ENCODE measurements at places on chromosomes 1 and 21.

DNA sequence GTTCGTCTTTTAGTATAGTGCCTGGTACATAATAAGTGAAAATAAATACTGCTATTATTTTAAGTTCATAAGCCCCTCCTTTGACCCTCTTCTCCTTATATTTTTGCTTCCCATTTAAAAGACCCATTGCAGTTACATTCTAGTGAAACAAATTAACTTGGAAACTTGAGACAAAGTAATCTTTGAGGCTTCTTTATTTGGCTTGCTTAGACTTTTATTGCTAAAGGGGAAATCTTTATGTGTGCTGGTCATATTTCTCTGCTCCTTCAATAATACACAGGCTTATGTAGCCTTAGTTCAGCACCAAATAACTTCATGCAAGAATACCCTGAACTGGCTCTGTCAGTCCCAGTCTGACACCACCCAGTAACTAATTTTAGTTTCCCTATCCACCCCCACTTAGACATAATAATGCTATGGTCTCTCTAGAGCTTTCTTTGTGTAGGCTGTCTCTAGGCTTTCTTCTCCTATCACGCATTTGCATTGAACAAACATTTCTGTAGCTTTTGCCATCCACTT, 257.8 kb downstream of the OMA1 start:
- no peak for DNase-seq

DNA sequence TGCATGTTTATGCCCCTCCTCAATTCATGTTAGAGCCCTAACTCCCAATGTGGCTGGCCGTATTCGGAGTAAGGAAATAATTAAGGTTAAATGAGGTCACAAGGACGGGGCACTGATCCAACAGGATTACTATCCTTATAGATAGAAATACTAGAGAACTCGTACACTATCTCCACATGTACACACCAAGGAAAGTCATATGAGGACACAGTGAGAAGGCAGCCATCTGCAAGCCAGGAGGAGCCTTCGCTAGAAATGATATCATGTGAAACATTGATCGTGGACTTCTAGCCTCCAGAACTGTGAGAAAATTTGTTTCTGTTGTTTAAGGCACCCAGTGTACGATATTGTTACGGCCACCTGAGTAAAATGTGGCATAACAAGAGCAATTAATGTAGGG, 79.7 kb downstream of the FAF1 start:
- no peak for DNase-seq

DNA sequence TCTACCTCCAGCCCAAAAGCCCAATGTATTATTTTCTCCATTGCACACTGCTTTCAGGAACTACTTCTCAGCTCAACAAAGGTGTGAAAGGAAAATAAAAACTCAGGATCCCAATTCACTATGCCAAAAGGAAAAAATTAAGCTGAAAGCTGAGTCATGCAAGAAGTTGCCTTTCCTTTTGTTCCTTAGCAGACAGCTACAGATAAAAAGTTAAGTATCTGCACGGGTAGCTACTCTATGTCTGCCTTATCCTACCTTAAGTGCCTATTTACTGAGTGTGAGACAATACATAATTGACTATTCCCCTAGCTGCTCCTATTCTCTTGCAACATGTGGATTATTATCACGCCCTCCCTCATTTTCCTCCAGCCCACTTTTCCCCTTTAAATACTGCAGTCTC, 84.1 kb downstream of the ADCY10 start:
- DNase-seq, result no peak

GRCh38 chr1:234839663-234840062, 229.7 kb upstream of the IRF2BP2 start:
- no peak for DNase-seq

DNA sequence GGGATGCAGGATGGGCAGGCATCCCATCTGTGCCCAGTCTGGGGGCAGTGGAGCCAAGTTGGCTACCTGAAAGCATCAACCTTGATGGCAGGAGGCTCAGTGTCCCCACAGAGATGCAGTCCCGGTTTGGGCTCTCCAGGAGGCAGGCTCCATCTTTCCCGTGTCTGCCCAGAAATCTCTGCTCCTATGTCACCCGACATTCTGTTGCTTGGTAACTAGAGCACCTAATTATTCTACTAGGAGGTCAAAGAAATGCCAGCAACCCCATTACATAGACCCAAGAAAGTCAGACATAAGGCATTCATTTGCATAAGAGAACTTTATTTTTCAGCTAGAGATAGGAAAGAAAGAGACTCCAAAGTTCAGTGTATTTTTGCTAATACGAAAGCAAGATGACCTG, 100.3 kb upstream of the BACE2 start:
- DNase-seq, result no peak
